Activated naive CD8-positive, alpha-beta T cell treated with anti-CD3 and anti-CD28 coated beads for 36 hours (primary cell): ENCODE measurements at places on chromosomes 13 and 19.

DNA sequence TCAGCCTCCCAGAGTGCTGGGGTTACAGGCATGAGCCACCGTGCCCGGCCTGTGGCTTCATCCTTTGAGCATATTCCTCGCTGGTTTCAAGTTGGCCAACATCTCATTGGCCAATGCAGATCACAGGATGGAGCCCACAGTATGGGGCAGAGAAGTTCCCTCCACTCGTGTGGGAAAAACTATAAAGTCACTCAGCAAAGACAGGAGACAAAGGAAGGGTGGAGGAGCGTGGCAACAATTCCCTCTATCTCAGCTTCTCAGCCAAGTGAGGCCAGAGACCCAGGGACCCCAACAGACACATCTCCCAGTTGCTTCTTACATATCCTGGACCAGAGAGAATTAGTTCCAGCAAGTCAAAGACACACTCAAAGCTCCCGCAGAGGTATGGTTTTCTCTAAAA lies 184.6 kb upstream of the SOX1 start:
- no peak for DNase-seq

GRCh38 chr13:113969311-113969972 lies 4.4 kb downstream of the C13orf46 start:
- DNase-seq = no peak

- no peak for DNase-seq
Observed at GRCh38 chr13:48644951-48645350, 8.8 kb upstream of the CYSLTR2 start.

- no peak for DNase-seq
Observed at GRCh38 chr13:26446751-26447150, 110.7 kb upstream of the WASF3 start.

DNA sequence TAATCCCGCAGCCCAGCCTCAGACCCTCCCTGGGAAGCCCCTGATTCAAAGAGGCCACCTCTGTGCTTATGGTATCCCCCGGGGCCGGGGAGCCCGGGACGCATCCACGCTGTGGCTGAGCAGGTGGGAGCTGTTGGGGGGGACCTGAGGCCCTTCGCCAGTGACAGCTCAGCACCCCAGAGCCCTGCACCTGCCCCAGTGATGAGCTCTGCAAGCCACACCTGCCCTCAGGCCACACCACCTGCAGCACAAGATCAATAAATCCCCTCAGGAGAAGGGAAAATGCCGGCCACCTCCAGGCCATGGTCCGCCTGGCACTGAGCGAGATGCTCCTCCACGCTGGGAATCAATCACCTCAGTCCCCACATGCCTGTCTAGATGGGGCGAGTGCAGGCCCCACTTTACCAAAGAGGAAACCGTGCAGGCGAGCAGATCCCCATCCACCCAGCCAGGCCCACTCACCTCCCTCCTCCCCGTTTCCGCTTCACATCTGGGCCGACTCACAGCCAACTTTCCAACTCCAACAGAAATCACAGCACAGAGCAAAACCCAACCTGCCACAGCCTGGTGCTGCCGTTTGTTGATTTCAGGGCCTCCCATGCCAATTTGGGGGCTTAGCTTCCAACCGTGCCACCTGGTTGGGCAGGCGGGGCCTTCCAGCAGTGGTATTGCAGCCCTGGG lies 12.8 kb downstream of the MOB3A start:
- peak; percentile 65 for DNase-seq

DNA sequence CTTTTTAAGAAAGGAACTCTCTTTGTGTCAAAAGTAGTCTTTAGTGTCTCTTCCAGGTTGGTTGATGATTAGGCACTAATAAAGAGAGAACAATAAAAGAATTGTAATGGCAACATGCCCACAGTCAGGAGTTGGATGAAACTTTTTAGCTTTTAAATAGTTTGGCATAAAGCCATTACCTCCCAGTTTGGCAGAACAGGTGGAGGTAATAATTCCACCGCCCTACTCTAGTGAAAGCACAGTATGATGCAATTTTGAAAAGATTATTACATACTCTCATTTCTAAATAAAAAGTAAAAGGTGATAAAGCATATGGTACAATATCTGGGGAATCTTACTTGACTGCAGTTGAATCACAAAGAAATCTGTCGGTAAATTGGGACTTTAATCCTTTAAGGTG lies 497.6 kb downstream of the SUCLA2 start:
- DNase-seq = no peak
